AG09319 (cell line): ENCODE measurements at places on chromosomes 11 and 22.

DNA sequence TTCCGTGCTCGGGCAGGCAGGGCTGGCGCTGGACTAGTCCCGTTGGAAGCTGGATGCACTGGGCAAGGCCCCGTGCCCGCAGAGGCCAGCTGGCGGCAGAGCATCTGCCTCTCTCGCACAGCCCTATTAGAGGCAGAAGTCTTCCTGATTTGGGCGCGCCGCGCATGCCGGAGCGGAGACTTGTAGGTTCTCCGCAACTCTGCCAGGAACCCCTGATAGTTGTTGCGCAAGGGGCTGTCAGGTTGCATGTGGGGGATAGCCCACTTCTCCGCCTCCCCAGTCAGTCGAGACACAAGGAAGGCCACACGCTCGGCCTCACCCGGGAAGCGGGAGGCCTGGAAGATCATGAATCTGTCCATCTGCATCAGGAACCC lies 1.2 kb downstream of the RTL6 start:
- DNase-seq, result no peak

GRCh38 chr11:65633390-65634108 lies 4.4 kb upstream of the SIPA1 start:
- no peak for DNase-seq

- DNase-seq, result no peak
Observed at GRCh38 chr11:92888696-92889095, 80.8 kb upstream of the MTNR1B start.

DNA sequence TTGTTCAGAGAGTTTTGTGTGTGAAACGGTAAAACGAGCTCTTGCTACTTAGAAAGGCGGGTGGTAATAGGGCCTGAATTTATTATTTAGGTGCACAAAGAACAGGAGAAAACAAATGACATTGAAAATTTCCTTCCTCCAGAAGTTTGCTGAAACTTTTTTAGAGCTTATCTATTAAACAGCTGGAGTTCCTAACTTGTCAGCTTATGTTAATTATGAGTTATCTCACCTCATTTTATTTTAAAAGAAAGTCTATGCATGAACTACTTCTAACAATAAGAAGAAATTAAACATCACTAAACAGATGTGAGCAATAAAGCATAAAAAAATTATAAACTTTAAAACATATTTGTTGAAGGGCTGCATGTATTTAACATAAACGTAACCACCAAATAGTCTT lies 373.9 kb upstream of the ANO3 start:
- no peak for DNase-seq

- no peak for DNase-seq
Observed at GRCh38 chr11:115912484-115912945, 408.3 kb upstream of the CADM1 start.

DNA sequence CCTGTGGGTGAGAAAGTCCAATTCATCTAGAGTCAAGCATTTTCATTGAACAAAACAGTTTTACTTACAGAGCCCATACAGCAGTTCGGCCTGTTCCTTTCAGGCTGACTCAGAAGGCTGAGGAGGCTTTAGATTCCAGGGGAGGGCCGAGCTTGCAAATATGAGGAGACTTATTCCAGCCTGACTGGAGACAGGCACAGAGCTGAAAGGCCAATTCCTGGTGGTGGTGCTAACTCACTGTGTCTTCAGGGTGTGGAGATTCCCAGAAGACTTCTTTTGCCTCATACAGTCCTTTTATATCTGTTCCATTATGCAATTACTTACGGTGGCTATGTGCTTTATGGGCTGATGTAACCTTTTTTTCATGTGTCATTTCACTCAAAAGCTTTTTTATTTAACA lies at the start of gene OR51E2:
OR51E2 (minus strand) TSS at position 269 of the 400 bp plus-strand sequence. CDS start 15,142 bp downstream, outside the sequence.
- DNase-seq, result no peak

- no peak for DNase-seq
Observed at GRCh38 chr11:12834166-12834565, 159.9 kb downstream of the TEAD1 start.

DNA sequence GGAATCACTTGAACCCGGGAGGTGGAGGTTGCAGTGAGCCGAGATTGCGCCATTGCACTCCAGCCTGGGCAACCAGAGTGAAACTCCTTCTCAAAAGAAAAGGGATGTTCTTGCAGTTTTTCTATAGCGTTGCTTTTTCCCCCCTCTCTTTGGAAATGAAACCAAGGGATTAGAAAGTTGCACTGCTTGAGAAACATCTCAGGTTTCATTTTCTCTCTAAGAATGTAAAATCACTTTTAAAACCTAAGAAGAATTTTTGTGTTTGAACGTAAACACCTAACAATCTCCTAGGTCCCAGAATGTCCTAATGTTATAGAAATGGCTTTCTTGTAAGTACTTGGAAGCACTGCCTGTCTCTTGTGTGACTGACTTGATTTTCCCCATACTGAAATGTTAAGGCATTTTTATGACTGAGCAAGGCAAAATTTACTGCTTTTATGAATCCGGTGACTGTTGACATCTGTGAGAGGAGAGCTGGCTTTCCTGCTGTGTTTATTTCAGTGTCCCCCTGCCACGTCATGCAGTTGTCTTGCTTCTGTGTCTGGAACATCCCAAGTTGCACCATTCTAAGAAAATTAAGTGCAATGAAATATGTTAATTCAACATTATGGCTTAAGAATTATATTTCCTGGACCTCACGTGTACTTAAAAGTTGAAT lies 37.7 kb downstream of the NF2 start:
- DNase-seq, result no peak

DNA sequence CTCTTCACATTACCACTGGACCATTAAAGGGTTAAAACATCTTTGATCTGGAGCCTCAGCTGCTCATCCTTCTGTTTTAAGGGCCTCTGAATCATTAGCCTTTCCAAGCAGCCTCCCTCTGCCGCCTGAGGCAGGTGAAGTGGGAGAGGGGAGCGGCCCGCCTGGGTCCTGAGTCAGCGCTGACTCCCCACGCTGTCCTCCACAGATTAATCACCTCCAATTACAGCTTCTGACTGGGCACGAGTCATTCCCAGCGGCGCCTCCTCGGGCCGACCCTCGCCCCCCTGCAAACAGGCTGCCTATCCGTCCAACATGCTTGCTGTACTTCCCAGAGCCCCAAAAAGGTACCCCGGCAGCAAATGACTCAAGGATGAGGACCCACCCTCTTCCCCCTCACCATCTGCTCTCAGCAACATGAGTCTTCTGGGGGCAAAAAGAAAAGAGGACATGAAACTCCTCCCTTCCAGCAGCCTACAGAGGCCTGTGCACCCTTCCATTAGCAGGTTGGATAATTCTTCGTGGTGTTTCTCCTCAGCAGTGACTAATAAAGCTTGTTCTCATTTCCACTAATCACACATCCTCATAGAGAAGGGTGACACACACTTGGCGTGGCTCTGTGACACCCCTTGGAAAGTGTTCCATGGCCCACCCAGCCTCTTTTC lies 44.3 kb upstream of the JAM3 start:
- no peak for DNase-seq

DNA sequence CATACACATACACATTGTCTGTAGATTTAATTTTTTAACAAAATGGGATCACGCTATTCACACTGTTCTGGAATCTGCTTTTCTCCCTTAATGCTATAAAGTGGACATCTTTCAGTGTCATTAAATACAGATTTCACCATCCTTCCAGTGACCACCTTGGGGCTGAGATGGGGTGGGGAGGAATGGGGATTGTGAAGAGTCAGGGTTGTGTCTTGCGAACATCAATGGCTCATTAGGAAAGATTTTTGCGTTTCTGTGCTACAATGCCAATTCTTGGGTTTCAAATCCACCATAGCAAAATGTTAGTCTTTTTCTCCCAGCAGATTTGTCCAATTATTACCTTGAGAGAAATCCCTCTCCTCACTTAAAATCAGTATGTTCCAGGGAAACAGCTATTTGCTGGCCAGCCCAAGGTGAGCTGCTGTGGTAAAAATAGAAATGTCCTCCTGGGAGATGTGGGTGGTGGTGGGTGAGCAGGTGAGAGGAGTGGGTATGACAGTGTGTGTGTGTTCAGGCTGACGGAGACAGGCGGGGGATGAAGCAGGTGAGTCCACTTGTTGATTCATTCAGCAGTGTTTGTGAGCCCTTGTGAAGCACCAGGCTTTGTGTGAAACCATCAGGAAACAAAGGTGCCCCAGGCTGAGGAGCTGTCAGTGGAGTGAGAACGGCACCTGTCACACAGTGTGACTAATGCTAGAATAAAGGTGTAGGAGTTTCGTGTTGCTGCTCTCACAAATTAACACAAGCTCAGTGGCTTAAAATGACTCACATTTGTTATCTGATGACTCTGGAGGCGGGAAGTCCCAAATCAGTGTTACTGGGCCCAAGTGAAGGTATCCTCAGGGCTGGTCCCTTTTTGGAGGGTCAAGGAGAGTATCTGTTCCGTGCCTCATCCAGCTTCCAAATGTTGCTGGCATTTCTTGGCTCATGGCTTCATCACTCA lies 1.7 kb upstream of the CBX6 start:
- no peak for DNase-seq

DNA sequence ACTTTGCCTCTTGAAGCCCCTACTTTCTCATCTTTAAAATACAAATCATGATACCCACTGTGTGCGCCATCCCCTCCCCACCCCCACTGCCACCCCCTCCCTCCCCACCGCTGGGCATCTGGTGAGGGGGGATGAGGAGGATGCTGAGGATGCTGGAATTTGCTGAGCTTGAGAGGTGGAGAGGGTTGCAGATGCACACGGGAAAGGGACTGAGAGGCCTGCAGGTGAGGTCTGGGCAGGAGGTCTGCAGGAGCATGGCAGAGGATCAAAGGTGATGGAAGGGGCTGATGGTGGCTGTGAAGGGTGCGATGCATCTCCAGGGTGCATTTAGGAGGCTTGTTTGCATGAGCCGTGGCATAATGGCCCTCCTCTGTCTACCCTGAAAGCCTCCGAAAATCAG lies 7.6 kb upstream of the TBC1D22A start:
- no peak for DNase-seq

GRCh38 chr11:92702805-92703448 lies 266.5 kb upstream of the MTNR1B start:
- DNase-seq, result no peak

GRCh38 chr22:19548964-19549363 lies 24.8 kb upstream of the CLDN5 start:
- DNase-seq, result no peak

DNA sequence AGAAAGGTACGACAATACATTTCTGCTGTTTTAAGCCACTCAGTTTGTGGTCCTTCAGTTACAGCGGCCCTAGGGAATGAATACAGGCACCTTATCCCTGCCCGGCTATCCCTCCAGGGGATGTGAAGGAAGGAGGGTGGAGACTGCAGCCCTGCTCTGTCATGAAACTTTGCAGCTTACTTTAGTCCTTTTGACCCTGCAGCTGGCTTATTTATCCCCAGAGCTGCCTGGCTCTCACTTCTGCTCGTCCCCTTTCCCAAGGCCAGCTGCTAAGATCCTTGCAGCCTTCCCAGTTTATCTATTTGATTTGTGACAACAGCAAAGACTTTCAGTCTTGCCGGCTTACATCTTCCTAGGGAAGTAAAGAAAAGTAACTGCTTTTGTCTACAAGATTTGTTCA lies 55.2 kb downstream of the SC5D start:
- no peak for DNase-seq

- DNase-seq, result no peak
Observed at GRCh38 chr22:50157709-50158375, 12.7 kb upstream of the PANX2 start.

DNA sequence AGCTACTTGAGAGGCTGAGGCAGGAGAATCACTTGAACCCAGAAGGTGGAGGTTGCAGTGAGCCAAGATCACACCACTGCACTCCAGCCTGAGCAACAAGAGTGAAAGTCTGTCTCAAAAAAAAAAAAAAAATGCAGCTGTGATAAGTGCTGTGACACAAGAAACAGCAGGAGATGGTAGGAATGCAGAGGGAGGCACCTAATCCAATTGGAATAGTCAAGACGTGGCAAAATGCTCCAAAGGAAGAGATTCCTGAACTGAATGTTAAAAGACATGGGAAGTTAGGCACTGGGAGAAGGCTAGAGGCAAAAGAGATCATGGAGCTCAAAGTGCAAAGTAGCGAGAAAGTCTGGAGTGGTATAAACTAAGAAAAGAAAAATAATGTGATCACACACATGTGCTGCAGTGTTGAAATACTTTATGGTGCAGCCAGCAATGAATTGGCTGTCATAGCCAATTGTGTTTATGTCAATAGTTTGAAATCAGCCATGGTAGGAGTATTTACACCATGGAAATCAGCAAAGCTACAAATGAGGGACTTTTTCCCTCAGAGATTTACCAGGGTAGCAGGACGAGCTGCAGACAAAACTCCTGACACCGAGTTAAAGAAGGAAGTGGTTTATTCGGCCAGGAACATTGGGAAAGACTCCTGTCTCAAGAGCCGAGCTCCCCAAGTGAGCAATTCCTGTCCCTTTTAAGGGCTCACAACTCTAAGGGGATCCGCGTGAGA lies 40.9 kb upstream of the LIPT2 start:
- DNase-seq, result no peak

DNA sequence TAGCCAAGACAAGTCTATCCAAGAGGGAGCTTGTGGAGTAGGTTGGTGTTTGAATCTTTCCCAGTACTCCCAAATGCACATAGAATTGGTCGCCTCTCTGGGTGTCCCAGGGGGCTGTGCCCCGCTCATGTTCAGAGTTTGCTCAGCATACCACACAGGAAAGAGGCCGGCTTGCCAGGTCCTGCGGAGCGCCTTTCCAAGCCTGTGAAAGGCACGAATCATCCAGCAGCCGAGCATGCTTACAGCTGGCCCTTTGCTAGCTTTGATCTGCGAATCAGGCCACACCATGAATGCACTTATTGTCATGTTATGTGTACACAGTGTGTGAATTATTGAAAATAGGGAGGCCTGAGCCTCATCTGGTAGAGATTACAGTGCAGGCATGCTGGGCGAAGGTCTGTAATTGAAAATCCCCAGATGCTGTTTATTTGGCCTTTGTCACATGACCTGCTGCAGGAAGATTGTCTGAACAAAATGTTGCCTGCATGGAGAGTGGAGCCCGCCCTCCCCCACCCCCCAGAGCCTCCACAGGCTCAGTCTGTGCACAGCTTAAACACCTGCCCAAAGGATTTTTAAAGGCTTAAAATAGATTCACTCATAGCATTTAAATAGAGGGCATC lies 163.3 kb upstream of the RASSF10 start:
- no peak for DNase-seq

- no peak for DNase-seq
Observed at GRCh38 chr11:47981667-47982404, 1.5 kb downstream of the PTPRJ start.
